NCI-H1105 (cell line): ENCODE measurements at places on chromosomes 11 and 22.

DNA sequence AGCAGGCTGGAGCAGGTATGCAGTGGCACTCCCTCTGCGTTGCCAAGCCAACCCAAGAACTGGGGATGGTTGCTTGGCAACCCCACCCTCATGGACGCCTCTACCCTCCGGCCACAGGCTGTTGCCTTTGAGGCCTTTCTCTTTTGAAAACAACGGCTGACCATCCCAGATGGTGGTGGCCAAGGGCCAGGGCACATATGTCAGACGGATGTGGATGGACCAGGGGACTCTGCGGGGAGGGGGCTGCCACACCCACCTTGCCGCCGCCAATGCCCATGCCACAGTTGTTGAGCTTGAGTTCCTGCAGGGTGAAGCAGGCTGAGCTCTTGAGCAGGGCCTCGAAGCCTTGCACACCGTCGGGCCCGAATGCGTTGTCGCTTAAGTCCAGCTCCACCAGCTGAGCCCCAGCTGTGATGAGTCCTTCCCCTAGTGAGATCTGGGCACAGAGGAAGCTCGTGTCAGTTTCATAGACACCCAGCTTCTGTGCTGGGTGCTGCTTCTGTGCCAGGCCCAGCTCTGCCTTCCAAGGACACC lies 21.5 kb downstream of the RANGAP1 start:
- no peak for DNase-seq

DNA sequence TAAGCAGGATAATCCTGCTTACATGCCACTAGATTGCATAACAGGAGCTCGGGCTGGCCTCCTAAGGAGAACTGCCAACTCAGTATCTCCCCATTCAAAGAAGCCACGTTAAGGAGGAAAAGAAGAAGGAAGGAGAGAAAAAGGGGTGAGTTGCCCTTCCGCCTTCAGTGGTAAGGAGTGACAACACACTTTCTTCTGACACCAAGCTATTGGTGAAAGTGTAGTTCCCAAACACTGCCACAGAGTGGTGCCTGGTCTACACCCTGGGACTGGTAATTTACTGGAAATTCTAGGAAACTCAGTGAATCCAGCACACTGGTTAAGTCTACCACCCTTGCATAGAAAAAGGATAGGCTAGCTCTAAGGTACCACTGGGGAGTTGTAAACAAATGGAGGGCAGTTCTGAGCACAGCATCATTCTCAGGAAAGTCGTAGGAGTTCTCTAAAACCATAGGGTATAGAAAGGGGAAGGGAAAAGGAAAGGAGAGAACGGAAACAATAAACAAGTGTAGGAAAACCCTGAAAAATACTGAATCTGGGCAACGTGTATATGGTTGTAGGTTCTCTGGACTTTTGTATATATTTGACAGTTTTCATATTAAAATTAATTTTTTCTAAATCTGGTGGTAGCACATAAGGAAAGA lies 58.2 kb downstream of the RRAS2 start:
- DNase-seq: peak; percentile 1

GRCh38 chr22:49550141-49550430 lies 277.6 kb downstream of the BRD1 start:
- no peak for DNase-seq

- no peak for DNase-seq
Observed at GRCh38 chr22:44363980-44364750, 51.4 kb upstream of the SHISAL1 start.

DNA sequence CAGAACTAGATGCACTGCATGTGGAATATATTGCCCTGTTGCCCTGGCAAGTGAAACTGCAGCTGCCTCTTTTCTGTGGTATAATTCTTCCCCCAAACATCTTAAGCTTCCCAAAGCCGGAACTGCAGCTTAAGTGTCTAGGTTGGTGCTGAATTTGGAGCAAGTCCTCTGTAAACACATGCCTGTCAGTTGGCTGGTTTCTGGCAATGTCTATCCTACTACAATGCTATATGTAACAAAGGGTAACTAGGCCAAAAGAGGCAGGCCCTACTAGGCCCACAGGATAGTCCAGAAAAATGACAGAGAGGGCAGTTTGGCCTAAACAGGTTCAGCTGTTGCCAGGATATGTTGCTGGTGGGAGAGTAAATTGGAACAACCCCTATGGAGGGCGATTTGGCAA lies 27.9 kb downstream of the ASCC2 start:
- no peak for DNase-seq

DNA sequence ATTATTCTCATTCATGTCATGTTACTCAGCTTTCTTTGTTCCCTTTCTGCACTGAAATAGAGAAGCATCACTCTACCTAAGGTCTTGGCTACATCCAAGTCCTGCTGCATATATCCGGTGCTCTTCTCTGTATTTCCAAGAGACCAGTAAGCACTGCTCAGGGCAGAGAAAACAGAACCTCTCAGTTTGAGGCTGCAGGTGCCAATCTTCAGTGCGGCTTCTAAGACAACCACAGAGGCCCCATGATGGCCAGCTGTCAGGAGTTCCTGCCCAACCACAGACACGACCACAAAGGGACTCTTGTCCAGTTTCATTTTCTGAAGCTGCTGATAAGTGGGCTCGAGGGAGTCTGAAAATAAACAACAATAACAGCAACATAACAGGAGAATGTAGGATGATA lies 378.4 kb upstream of the PITPNB start:
- no peak for DNase-seq

- peak; percentile 19 for DNase-seq
Observed at GRCh38 chr22:20249797-20250354, 18.2 kb downstream of the RTN4R start.

DNA sequence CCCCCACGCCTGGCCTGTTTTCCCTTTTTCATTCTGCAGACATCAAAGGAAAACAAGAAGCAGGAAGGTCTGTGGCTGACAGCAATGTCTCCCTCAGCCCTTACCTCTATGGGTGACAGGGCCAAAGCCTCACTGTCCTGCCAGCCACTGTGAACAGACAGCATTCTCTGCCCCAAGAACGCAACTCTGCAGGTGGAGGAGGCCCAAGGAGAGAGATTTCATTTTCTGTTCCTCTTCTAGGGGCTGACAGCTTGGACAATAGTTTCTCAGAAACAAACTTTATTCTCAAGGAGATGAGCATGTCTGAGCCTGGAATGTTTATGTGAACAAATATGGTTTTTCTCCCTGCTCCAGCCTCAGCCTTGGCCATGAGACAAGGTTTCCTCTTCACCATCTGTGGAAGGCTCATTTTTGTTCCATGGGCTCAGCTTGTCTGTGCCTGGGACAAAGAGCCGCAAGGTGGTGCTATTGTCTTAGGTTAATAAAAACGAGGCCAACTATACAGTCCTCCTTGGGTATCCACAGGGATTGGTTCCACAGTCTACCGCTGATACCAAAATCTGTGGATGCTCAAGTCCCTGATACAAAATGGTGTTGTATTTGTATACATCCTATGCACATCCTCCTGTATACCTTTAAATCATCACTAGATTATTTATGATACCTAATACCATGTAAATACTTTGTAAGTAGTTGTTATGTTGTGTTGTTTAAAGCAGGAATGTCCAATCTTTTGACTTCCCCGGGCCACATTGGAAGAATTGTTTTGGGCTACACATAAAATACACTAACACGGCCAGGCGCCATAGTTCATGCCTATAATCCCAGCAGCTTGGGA lies 5.8 kb downstream of the PIWIL3 start:
- no peak for DNase-seq

- DNase-seq: no peak
Observed at GRCh38 chr22:18111759-18112330, 1.2 kb downstream of the TUBA8 start.

- peak; percentile 88 for DNase-seq
Observed at GRCh38 chr11:131504199-131504949, 134.0 kb downstream of the NTM start.

GRCh38 chr22:37244922-37245722 lies 1.1 kb upstream of the RAC2 start:
- no peak for DNase-seq

DNA sequence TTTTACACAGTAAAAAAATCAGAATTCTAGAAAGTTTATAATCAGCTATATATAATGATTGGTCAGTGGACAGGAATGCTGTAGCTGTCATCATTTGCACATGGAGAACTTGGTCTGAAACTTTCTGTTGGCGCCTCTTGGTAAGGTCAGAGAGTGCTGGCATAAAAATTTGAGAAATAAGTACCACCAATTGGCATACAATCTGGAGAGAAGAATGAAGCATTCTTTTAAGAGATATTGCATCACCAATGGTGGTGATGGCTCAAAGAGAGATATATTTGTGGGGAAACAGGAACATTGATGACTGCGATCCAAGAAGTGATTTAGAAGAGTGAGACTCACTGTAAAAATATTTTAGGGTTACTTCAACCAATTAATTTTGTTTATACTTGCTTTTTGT lies 19.8 kb upstream of the OOSP1 start:
- DNase-seq: no peak

DNA sequence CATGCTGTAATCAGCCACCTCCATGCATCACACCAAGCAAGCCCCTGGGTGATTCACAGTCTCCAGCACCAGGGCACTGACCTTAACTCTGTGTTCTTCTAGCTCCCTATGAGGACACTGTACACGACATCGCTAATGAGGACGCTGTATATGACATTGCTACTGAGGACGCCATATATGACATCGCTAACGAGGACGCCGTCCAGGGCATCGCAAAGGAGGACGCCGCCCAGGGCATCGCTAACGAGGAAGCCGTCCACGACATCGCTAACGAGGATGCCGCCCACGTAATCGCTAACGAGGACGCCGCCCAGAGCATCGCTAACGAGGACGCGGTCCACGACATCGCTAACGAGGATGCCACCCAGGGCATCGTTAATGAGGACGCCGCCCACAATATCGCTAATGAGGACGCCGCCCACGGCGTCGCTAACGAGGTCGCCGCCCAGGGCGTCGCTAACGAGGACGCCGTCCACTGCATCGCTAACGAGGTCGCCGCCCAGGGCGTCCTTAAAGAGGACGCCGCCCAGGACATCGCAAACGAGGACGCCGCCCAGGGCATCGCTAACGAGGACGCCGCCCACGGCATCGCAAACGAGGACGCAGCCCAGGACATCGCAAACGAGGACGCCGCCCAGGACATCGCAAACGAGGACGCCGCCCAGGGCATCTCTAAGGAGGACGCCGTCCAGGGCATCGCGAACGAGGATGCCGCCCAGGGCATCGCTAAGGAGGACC lies 34.5 kb upstream of the DGCR6L start:
- no peak for DNase-seq

- DNase-seq: no peak
Observed at GRCh38 chr11:65448418-65449105, 26.0 kb downstream of the NEAT1 start.

- no peak for DNase-seq
Observed at GRCh38 chr22:42841444-42841843, 15.6 kb downstream of the ARFGAP3 start.

- DNase-seq: peak; percentile 96
Observed at GRCh38 chr22:31139866-31140716, at the start of gene PLA2G3. Gene PLA2G3 (minus strand): TSS chr22:31140508. CDS start chr22:31140354, 154 bp downstream.

- peak; percentile 66 for DNase-seq
Observed at GRCh38 chr11:83612891-83613766, 327.0 kb upstream of the CCDC90B start.

GRCh38 chr22:19553201-19553600 lies 29.0 kb upstream of the CLDN5 start:
- no peak for DNase-seq

- no peak for DNase-seq
Observed at GRCh38 chr11:77672264-77672663, 34.7 kb upstream of the CLNS1A start.

GRCh38 chr11:55658031-55658573 lies 3.9 kb upstream of the OR4C6 start:
- DNase-seq: no peak

GRCh38 chr11:116980136-116980793 lies 118.0 kb downstream of the SIK3 start:
- DNase-seq: no peak

DNA sequence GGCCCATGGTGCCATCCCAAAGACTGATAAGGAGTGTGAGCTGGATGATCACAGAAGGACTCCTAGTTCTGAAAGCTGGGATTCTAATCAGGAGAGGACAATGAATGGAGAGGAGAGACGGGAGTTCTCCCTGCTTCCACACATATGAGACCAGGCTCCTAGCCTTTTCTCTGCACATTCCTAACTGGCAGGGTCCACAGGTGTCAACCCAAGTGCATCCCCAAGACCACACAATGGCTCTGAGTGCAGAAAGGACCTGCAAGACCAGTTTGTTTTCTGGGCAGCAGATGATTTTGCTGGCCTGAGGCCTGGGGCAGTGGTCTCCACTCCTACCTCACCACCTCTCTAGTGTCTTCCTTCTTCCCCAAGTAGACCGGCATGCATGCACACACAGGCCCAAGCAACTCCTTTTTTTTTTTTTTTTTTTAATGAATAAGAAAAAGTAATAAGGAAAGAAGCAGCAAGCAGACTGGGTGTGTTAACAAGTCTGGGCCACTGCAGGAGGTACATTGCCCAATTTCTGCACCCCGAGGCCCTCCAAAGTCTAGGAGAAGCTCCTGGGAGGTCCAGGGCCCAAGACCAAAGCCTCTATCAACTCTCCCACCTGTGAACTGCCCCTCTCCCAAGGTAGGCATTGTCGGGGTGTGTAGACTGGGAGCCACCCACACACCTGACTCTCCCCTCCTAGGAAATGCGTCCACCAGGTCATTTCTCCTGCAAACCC lies 1.2 kb upstream of the TSKU start:
- DNase-seq: no peak

GRCh38 chr22:23023294-23023693 lies 47.0 kb upstream of the GNAZ start:
- DNase-seq: no peak

- no peak for DNase-seq
Observed at GRCh38 chr11:85953491-85954143, 98.4 kb downstream of the CCDC83 start.

- no peak for DNase-seq
Observed at GRCh38 chr11:65730461-65730860, 9.9 kb upstream of the RNASEH2C start.

GRCh38 chr22:47006433-47006832 lies 244.0 kb downstream of the TBC1D22A start:
- no peak for DNase-seq

GRCh38 chr11:102831489-102832440 lies 11.6 kb downstream of the MMP3 start:
- no peak for DNase-seq

DNA sequence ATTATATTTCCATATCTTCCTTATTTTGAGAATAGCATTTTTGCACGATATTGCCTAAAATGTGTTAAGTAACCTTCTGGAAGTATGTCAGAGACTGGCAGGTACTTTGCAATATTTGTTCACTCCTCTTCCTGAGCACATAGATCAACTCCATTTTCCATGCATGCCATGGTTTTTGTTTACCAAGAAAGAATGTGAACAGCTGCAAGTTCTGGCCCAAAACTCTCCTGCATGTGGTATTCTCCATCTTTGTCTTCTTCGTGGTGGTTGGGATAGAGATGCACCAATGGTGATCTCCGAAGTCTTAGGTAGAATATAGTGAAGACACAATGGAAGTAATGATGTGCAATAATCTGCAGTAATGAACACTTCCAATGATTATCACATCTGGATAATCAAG lies 2241.0 kb upstream of the RAG2 start:
- no peak for DNase-seq

- no peak for DNase-seq
Observed at GRCh38 chr11:17700991-17701390, 18.4 kb upstream of the MYOD1 start.

GRCh38 chr22:22352371-22352999 lies 107.9 kb downstream of the VPREB1 start:
- no peak for DNase-seq

GRCh38 chr11:134658481-134659225 lies 246.6 kb upstream of the B3GAT1 start:
- DNase-seq: no peak
